ENCODE measurements at places on chromosomes 2 and 18. TPM values are rescaled to one million over a fixed set of nuclear protein-coding genes. Genes with fewer than 3 reads are reported as not detected.

DNA sequence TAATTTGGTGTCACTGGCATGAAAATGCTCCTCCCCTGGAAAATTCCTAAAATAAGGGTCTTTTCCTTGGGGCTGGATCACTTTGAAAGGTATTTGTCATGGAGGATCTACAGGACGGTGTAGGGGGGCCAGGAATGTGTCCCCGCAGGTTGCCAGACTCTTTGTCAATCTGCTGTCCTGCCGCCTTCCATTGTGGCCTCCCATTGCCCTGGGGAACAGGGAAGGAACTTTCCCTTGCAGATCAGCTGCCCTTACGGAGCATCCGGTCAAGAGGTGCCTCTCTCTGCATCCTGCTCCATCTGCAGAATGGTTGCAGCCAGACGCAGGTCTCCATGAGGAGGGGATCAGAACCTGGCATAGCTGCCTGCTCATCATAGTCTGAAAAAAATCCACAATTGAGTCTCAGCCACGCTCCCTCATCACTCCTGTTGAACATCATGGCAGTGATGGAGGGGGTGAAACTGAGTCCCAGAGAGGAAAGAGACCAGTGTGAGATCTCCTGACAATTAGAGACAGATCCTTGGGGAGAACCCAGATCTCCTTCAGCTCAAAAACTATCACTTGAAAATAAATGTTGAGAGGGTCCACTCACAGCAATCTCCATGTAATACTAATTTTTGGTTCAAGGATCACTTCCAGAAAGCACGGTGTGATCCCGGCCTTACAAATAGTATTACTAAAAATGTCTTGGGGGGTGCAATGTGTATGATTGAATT lies 244.8 kb downstream of the MYCN start:
- no peak for DNase-seq
- H3K27me3 ChIP-seq = no peaks in the 10 kb centered on the region
- H3K27ac ChIP-seq = no peak overlapping the region
- no peak overlapping the region for H3K4me3 ChIP-seq
- H3K36me3 ChIP-seq = no peaks in the 10 kb centered on the region

DNA sequence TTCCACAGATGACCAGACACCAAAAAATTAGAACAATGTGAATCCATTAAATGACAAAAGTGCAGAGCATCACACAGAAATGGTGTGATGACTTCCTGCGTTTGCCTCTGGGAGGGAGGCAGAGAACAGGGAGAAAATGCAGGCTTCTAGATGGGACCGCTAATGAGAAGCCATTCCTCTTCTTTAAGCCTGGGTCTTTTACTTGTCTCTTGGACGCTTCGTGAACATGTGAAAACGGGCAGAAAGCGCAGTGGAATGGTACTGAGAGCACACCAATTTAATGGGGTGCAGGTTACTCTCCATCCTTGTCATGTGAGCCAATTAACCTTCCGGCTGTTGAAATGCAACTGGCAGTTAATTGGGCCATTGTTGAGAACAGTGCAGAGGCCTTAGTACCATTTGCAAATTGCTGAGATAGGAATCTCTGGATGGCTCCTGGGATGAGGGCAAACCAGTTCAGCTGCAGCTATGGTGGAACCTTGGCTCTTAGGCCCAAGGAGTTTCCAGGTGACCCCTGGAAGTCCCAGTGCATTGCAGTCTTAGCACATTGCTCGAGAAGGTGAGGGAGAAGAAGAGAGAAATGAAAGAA lies 210.4 kb upstream of the CXCR4 start:
- no peak overlapping the region for H3K4me3 ChIP-seq
- no peaks in the 10 kb centered on the region for H3K27me3 ChIP-seq
- no peaks in the 10 kb centered on the region for H3K4me1 ChIP-seq
- DNase-seq = no peak
- no peaks in the 10 kb centered on the region for H3K36me3 ChIP-seq
- H3K27ac ChIP-seq = no peak overlapping the region

GRCh38 chr2:99772591-99773331 lies 282.9 kb upstream of the REV1 start:
- DNase-seq = no peak
- peaks cover 6% of the 10 kb centered on the region for H3K36me3 ChIP-seq
- H3K4me3 ChIP-seq = no peak overlapping the region
- no peaks in the 10 kb centered on the region for H3K27me3 ChIP-seq

- H3K27ac ChIP-seq = no peak overlapping the region
- H3K27me3 ChIP-seq = peaks cover 2% of the 10 kb centered on the region
- no peak overlapping the region for H3K4me3 ChIP-seq
- H3K36me3 ChIP-seq = no peaks in the 10 kb centered on the region
- no peak for DNase-seq
- no peaks in the 10 kb centered on the region for H3K4me1 ChIP-seq
These were observed 100.8 kb upstream of the CNGA3 start for GRCh38 chr2:98245491-98245890.

Gene SCG2
- total RNA-seq = 0.56 TPM

DNA sequence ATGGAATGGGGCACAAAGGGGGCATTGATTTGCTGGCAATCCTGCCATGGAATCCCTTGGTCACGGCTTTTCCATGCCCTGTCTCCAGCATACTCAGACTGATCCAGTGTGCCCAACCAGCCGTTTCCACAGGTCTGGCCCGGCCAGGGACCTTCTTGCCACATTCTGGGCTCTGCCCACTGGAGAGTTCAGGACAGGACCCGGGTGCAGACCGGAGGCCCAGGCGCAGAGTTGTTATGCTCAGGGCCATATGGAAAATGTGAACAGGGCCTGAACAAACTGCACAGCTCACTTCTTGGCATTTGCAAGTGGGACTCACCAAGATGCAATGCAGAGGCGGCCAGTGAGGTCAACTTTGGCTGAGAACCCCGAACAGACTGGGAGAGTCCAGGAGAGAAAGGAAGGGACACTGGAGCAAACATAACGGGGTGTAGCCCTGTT lies 15.6 kb upstream of the ASAP2 start:
- peaks cover 14% of the 10 kb centered on the region for H3K4me1 ChIP-seq
- H3K27me3 ChIP-seq = no peaks in the 10 kb centered on the region
- peak; percentile 95 for DNase-seq
- H3K36me3 ChIP-seq = no peaks in the 10 kb centered on the region
- H3K27ac ChIP-seq = peak overlapping the region; percentile 67
- no peak overlapping the region for H3K4me3 ChIP-seq

DNA sequence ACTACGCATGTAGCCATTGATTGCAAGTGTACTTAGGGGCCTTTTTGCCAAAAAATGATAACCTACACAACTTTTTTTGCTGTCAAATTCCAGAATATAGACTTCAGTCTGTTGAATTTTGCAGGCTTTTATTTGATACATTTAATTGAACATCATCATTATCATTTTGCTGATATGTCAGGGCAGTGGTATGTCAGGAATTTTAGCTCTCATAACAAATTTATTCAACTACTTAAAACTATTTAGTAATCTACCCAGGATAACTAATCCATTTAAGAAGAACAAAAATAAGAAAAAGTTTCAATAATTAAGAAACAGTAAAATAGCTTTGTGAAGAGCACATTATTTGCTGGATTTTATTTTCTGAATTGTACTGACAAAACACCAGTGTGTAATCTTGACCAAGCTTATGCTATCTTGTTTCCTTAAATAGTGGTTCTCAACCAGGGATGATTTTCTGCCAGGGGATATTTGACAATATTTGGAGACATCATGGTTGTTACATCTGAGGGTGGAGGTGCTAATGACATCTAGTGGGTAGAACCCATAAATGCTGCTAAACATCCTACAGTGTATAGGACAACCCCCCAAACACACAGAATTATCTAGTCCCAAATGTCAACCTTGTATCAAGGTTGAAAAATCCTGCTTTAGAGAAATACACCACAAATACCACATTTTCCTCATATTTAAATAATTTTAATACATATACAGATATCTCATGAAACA lies 12.1 kb upstream of the TTN start:
- H3K27ac ChIP-seq = no peak overlapping the region
- H3K36me3 ChIP-seq = no peaks in the 10 kb centered on the region
- no peak overlapping the region for H3K4me3 ChIP-seq
- H3K27me3 ChIP-seq = no peaks in the 10 kb centered on the region

DNA sequence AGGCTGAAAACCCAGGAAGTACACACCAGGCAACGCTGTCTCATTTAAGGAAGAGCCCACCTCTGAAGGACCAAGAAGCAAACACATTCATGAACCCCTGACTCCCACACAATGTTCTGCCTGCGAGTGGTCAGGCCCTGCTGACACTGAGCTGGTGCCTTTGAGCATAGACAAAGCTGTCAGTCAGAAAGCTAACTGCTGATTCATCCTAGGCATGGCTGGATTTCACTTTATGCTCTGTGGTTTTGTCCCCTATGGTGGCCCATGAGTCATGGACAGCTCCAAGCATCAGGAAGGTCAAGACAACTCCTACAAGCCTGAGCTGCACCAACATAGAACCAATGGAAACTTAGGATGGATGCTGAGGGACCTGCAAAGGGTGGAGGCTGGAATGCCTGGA lies 78.9 kb downstream of the UXS1 start:
- H3K4me3 ChIP-seq = no peak overlapping the region
- peak; percentile 77 for DNase-seq

GRCh38 chr2:30847329-30847728 lies 40.1 kb upstream of the CAPN13 start:
- no peaks in the 10 kb centered on the region for H3K27me3 ChIP-seq
- H3K4me3 ChIP-seq = no peak overlapping the region
- no peaks in the 10 kb centered on the region for H3K4me1 ChIP-seq
- no peaks in the 10 kb centered on the region for H3K36me3 ChIP-seq

Gene GCG
- not detected for total RNA-seq

Gene NLRC4
- total RNA-seq = not detected

DNA sequence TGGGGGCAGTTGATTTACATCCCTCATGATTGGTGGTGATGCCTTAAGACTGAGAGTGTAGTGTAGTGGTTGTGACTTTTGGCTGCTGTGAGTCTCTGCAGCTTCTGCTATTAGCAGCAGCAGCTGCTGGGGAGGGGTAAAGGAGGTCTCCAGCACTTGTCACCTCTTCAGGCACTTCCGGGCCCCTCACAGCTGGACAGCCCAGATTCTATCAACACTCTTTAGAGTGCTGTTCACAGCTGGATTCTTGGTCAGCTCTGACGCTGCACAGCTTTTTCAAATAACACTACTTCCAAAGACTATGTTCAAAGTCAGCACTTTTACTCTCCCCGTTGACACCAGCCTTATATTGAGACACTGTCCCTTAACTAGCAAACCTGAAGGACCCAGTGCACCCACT lies 396.0 kb downstream of the MEIS1 start:
- DNase-seq = no peak

DNA sequence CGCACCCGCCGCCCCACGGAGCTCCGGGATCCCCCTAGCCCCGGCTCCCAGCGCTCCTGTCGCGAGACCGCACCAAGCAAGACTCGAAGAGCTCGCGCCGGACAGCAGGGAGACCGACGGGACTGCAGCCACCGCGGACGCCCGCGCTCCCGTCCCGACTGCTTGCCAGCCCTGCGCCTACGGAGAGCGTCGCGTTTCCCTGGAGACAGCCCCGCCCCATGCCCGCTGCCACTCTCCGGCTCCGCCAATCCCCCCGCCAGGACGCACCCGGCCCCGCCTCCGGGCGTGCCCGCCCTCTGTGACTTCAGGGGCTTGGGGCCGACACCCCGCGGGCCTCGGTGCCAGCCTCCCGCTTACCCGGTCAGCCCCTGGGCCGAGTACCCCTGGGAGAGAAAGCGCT lies at the start of gene ANKMY1:
ANKMY1 (minus strand) TSS at position 181 of the 400 bp plus-strand sequence. CDS start 653 bp downstream, outside the sequence.
- H3K4me1 ChIP-seq = peaks cover 5% of the 10 kb centered on the region
- H3K27me3 ChIP-seq = no peaks in the 10 kb centered on the region
- no peak within 1 kb of the TSS for H3K27ac ChIP-seq
- H3K4me3 ChIP-seq = peak within 1 kb of the TSS; percentile 26

Gene SLC5A7
- total RNA-seq = not detected

DNA sequence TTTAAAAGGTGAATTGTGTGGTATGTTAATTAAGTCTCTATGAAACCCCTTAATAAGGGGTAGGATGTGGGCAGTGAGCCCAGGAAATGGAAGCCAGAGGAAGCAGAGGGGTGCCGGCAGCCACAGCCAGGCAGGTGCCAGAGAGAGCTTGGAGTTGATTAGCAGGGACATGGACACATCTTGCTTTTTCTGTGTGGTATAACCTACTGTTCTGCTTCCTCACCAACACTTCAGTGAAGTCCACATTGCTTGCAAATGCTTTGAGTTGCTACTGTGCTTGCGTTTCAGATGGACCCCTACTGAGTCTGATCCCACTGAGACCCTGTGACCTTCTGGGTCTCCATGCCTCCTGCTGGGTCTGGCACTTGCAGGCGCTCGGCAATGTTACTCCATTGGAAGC lies 30.3 kb upstream of the ARHGEF4 start:
- H3K4me3 ChIP-seq = no peak overlapping the region
- H3K27ac ChIP-seq = no peak overlapping the region
- no peak for DNase-seq

Gene LCT
- total RNA-seq = under 0.01 TPM

Gene FLACC1
- 0.56 TPM for total RNA-seq

Gene NAB1
- 33.6 TPM for total RNA-seq

DNA sequence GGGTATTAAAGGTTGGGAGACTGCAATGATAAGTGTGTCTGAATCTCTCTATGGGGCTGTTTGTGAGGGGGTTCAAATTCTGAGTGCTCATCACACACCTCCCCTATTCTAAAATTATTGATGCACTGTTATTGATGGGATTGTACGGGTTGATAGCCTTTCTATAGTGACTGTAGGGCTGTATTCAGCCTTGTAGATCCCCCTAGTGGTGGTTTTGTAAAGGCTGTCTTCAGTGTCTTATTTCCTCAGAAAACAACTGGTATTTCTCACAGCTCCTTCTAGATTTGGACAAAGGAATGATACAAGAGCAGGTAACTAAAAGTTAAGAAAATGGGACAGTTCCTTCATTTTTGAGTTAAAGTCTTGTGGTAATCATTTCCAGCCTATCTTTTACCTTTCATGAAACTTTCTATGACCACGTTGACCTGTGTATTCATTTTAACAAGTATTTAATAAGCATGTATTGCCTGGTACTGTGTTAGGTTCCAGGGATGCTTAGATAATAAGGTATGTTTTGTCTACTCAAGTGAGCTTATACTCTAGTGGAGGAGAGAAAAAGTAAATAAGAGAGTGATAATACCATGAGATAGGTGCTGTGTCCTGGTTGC lies 21.2 kb downstream of the SMAD4 start:
- peaks cover 9% of the 10 kb centered on the region for H3K36me3 ChIP-seq
- H3K4me1 ChIP-seq = peaks cover 2% of the 10 kb centered on the region
- H3K27ac ChIP-seq = no peak overlapping the region

Gene EGR4
- total RNA-seq = not detected

Gene CHRNG
- total RNA-seq = not detected

DNA sequence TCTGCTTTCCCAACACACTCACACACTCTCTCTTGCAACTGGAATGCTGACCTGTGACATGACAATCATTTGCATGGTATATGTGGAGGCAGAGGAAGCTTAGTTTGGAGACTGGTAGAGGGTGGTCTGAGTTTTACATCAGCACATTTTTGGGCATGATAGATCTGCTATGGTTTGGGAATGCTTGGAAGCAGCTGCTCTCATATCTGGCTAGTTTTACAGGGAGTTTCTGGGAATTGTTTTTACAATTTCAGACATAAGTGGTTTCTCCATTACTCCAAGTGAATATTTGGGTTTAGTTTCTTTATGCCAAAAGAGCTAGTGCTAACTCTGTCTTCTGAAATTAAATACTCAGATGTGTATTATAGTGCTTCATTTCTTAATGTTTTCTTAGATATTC lies 977.6 kb downstream of the SUCLG1 start:
- no peaks in the 10 kb centered on the region for H3K27me3 ChIP-seq
- H3K27ac ChIP-seq = no peak overlapping the region
- DNase-seq = no peak
- H3K36me3 ChIP-seq = no peaks in the 10 kb centered on the region

GRCh38 chr18:22456547-22456946 lies 38.8 kb upstream of the CTAGE1 start:
- H3K27me3 ChIP-seq = peaks cover 5% of the 10 kb centered on the region
- H3K4me1 ChIP-seq = no peaks in the 10 kb centered on the region
- no peak overlapping the region for H3K4me3 ChIP-seq
- DNase-seq = no peak
- no peaks in the 10 kb centered on the region for H3K36me3 ChIP-seq
- H3K27ac ChIP-seq = no peak overlapping the region

Measured in IMR-90 (cell line).